ENCODE measurements at places on chromosomes 3 and 15.

- no peak for DNase-seq
Measured at GRCh38 chr3:31002730-31003129, 108.3 kb upstream of the GADL1 start.

GRCh38 chr15:40633178-40633577 lies 39.1 kb downstream of the KNL1 start:
- DNase-seq, result no peak

DNA sequence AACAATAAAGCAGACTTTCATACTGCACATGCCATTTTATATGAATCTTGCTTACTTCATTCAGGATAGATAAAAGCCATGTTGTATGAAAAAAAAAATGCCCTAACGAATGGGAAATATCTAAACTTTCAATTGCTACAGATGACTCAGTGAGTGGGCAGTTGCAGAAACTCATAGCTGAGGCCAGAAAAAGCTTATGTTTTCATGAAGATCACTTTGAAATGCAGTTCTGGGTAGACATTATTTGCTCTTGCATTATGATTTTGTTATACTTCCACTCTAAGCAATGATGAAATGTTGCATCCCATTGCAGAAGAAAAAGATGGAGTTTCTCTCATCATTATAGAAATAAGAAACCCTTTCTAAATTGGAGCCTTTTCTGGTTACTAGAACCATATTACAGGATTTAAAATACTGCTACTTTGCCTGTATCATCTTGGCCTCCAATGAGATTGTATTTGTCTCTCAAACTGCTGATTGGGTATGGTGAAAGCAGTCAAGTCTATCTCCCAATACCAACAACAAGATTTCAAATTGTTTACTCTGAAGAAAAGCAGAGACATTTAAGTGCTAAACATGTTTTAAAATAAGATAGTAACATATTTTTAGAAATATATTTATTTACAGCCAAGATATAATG lies 17.0 kb downstream of the PEAK1 start:
- no peak for DNase-seq

GRCh38 chr3:15983232-15983631 lies 185.5 kb upstream of the ANKRD28 start:
- no peak for DNase-seq

GRCh38 chr3:104178680-104179079 lies 1188.0 kb upstream of the ALCAM start:
- no peak for DNase-seq

GRCh38 chr3:187044206-187044605 lies 95.1 kb downstream of the RPL39L start:
- no peak for DNase-seq

- no peak for DNase-seq
Measured at GRCh38 chr3:30181178-30181465, 425.3 kb upstream of the TGFBR2 start.

- DNase-seq, result no peak
Measured at GRCh38 chr15:65912235-65912634, 42.9 kb downstream of the RAB11A start.

DNA sequence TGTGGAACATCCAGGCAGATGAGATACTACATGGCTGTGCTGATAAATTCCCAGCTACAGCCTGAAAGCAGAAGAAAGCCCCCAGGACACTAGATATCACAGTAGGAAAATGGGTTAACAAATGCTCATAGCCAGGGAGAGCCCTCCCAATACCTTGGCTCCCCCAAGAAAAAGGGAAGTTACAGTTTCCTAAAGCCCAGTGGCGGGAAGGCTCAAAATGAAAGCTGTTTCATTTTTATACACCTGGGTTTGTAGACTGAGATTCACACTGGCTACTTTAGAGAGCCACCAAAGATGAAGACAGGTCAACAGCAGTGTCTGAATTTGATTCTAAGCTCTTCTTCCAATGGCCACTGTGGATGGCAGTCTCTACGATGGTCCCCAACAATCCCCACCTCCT lies 55.0 kb upstream of the TOPAZ1 start:
- DNase-seq, result no peak

DNA sequence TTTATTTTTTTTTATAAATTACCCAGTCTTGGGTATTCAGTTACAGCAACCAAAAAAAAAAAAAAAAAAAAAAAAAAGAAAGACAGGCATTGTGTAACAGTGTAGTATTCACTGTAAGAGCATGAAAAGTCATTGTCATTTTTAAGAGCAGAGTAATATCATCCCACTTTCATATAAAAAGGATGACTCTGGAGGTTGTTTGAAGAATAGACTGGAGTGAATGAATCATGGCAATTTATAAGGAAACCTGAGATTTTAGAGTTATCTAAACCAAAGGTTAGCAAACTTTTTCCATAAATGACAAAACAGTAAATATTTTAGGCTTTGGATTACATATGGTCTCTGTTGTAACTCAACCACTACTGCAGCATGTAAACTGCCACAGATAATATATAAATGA lies 794.9 kb downstream of the NTRK3 start:
- DNase-seq, result no peak

- DNase-seq, result no peak
Measured at GRCh38 chr3:123652342-123652984, 67.6 kb upstream of the HACD2 start.

DNA sequence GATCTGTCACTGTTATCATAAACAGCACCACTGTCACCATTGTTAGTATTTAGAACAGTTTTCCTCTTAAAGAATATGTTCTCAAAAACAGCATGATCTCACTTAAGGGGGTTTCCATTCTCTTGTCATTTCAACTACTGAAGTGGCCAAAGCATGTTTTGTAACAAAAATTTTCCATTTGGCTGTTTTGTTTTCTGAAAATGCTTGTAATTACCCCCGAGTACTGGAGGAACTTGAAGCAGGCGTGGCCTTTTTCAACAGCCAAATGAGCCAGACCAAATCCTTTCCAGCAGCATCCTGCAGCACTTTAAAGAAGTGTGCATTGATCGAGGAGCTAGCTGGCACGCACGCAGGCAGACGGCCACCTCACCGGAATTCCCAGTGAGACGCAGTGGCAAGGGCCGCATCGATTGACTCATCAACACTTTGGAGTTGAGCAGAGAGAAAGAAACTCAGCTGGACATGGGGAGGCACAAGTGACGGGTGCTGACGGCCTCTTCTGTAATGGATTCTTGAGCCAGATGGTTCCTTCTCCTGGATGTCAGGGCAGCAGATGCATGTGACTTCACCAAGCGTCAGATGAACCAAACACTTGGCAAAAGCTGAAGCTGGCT lies 234.3 kb upstream of the IGF1R start:
- DNase-seq, result no peak

GRCh38 chr3:58047826-58048225 lies 39.6 kb downstream of the FLNB start:
- no peak for DNase-seq

- no peak for DNase-seq
Measured at GRCh38 chr15:84946772-84947489, 34.7 kb upstream of the PDE8A start.

DNA sequence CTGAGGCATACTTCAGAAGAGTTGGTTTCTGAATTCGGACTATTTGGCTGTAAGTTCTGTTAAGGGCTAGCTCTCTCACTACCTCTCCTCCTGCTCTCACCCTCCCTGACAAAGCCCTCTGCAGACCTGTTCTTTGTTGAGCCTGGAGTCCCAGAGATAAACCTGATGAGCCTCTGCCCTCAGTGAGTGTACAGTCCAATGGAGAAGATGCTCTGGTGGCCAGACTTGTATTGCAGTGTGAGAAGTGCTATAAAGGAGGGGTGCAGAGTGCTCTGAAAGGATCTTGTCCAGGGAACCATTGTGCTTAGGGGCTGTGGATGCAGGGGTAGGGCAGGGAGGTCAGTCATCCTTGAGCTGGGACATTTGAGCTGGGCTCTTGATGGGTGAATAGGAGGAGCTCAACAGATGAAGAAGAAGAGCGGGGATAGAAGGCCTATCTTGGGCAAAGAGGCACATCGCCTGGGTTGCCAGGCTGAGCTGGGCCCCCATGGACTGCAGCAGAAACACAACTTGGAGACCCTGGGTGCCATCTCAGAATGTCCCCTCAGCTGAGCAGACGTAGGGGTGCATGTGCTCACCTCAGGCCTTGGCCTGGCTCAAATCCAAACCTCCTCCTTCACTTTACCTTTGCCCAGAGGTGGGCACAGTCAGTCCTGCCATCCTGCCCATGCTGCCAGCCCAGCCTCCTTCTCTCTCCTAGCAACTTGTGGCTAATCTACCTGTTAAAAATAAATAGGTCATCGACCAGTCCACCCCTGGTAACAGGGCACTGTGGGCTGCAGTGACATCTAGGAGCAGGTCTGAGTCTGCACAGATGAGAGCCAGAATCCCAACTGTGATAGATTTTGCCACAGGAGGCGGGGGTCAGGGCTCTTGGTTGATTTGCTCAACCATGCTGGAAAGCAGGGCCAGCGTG lies 3.3 kb downstream of the CAND2 start:
- DNase-seq, result no peak

DNA sequence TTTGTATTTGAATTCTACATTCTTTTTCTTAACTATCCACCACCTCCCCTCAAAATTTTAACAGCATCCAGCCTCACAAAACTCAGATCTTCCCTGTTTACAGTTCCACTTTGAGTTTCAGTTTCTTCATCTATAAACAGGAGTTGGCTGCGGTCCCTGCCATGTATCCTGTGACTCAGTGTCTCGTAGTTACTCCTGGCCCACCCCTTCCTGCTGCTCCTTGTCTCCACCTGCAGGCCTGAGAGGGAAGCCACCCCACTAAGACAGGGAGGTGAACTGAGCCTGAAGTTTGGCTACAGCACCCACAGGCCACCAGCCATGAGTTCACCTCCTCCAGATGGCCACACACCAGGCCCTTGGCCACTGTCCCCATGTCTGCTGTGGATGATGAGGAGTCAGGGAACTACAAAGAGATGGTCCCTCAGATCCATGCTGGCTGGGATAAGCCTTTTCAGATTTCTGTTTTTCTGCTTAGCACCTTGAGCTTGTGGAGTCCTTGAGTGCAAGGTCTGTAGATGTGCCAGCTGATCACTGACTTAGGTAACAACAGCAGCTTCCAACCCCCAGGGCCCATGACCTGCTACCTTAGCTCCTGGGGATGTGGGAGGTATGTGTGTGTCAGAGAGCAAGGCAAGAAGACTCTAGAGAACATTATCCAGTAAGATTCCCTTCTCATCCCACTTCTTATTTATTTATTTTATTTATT lies 37.5 kb downstream of the CD86 start:
- DNase-seq, result no peak

GRCh38 chr15:90114451-90114901 lies 12.2 kb upstream of the IDH2 start:
- DNase-seq, result no peak

DNA sequence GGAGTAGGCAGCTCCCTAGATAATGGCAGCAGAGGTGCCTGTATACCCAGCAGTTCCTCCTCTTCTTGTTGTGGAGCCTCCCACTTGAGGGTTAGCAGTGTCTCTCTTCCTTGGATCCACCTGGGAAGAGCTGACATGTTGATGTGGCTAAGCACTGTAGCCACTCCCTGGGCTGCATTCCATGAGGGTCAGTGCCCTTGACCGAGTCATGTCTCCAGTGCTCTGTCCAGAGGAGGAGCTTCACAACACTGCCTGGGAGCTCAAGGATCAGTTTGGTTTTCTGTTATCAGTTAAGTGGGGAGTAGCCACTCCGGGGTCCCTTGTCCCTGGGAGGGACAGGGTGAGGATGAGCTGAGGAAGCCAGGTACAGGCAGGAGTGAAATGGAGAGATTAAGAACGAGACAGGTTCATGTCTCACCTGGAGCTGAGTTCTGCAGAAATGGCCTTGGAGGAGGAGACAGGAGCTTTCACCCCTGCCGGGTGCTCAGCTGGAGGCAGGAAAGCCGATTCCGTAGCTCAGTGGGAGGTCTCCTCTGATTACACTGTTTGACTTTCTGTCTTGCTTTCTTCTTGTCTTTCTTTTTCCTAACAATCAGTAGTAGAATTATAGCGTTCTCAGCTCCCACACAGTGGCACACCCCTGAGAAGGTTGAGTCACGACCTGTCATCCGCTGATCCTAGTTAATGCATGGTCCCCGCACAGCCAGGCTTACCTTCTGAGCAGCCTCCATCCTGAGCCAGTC lies 57.9 kb upstream of the SEC22A start:
- no peak for DNase-seq

- no peak for DNase-seq
Measured at GRCh38 chr3:43638594-43639447, 17.0 kb upstream of the ANO10 start.

DNA sequence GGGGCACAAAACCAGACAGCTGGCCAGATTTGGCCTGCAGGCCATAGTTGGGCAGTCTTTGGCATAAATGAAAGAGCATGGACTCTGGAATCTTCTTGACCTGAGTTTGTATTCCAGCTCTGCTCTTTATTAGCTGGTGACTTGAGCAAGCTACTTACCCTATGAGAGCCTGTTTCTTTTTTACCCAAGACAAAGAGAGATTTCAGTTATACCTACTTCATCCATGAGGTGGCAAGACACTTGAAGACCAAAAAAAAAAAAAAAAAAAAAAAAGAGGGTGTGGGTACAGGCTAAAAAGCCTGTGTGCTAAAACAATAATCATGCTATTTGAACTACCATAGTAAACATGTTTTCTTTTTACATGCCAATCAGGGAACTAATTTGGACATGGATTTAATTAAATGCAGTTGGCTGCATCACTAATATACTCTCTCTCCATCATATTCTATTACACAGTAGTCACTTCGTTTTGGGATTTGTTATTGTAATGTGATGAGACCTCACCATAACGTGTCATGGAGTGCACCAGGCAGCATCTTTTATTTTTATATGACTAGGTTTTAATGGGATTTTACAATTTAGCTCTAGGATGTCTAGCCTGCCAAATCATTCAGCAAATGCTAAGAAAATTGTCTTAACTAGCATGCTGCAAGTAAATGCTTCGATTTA lies 109.2 kb upstream of the FHIT start:
- DNase-seq, result no peak

GRCh38 chr15:56353740-56354139 lies 11.5 kb upstream of the TEX9 start:
- DNase-seq, result no peak

GRCh38 chr3:196620161-196620604 lies 19.3 kb upstream of the NRROS start:
- DNase-seq, result no peak

DNA sequence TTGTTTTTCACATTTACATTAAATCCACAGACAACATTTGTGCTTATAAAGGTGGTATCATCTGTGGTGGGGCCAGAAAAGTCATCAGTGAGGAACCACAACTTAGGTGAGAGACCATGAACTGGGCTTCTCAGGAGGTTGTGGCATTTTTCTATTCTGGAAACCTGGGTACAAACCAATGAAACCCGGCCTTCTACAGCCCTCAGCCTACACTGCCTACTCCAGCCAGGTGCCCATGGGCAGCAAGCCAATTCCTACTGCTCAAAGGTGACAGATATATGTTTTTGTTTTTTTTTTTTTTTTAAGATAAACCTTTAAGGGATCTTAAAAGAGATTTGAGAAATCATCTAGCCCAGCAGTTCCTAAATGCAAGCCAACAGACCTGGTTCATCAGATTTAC lies 20.3 kb downstream of the SPG21 start:
- DNase-seq, result no peak

Measured in stimulated activated CD4-positive, alpha-beta T cell treated with anti-CD3 and anti-CD28 coated beads, TNF-alpha, amount 100 ng/mL, for 1 hour (primary cell).